Urinary bladder (tissue), 4 donors: ENCODE measurements at places on chromosomes 16 and 17. TPM values are rescaled to one million over a fixed set of nuclear protein-coding genes. Genes with fewer than 3 reads are reported as not detected.

TP53TG3D gene
- 0.25 TPM for polyA plus RNA-seq

KRTAP2-3 gene
- polyA plus RNA-seq: not detected

KRT27 gene
- polyA plus RNA-seq: not detected

GP1BA gene
- polyA plus RNA-seq: 0.04 TPM

CDR2L gene
- polyA plus RNA-seq: 14.2 TPM
